ENCODE measurements at places on chromosomes 6 and 20.

GRCh38 chr20:34142121-34142520, 30.1 kb upstream of the EIF2S2 start:
- no peak for DNase-seq

DNA sequence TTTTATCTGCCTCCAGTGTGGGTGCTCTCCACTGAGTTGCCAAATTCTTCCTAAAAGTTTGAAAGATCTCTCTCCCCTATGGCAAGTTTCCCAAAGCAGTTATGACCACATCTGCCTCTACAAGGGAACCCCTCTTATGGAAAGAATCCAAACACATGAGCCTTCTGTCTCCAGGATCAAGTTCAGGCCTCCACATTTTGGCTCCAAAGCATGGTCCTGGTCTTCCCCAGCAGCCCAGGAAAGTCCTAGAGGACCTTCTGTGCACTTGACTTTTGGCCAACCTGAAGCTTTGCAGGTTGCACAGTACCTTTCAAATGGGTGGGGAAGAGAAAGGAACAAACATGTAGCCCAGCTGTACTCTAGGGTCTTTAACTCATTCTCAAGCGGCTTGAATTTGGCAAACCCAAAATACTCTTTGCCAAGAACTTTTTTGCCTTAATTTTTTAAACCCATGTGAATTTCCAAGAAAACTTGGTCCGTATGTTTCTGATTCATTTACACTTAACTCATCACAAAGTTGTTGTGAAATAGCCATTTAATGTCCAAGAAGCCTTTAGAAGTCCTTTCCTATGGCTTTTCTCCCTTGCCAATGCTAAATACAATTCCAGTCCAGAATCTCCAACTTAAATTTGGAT, 240.1 kb upstream of the TBX18 start:
- no peak for DNase-seq

DNA sequence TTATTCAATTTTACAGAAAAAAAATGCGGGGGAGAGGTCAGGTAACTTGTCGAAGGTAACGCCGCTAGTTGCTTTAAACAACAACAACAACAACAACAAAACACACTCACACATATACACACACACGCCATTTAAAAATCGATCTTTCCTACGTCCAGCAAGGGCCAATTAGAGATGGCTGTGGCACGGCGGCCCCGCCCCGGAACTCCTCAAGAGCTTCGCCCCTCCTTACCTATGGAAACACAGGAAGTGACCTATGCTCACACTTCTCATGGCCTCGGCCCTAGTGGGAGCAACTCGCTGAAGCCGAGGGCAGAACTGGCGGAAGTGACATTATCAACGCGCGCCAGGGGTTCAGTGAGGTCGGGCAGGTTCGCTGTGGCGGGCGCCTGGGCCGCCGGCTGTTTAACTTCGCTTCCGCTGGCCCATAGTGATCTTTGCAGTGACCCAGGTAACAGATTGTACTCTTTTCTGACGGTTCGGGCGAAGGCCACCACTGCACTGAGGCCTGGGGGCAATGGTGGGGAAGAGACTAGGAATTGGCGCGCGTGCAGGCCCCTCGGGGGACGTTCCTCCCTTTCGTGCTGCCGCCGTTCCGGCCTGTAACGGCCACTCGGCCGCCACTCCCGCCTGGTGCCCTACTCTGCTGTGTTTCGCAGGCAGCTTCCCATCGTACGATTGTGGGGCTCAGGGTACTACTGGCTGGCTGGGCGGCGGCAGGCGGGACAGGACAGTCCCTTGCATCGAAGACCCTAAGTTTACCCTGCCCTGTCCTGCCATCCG, at the start of gene TBP:
TSS of gene TBP (plus strand) at position 357 of the 783 bp plus-strand sequence. CDS start 2,661 bp downstream, outside the sequence.
- peak; percentile 99 for DNase-seq

DNA sequence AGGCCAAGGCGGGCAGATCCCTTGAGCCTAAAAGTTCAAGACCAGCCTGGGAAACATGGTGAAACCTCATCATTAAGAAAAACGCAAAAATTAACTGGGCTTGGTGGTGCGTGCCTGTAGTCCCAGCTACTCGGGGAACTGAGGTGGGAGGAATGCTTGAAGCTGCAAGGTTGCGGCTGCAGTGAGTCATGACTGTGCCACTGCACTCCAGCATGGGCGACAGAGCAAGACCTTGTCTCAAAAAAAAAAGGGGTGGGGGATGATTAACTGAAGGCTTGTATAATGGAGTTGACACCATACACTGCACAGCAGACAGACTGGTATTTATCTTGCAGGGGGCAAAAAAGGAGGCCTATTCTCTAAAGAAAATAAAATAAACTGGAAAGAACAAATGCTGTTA, 27.7 kb downstream of the SRPK1 start:
- DNase-seq = peak; percentile 38

DNA sequence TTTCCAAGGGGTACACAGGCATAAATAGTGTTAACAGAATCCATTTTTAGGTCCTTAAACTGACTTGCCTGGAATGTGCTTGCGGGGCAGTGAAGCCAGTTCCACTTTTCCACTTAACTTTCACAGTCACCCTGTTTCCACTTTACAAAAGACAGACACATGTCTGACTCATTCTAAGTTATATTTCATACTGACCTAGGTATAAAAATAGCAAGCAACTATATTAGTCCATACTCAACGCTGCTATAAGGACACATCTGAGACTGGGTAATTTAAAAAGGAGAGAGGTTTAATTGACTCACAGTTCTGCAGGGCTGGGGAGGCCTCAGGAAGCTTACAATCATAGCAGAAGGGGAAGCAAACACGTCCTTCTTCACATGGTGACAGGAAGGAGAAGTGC, 88.2 kb downstream of the MTFR2 start:
- no peak for DNase-seq

DNA sequence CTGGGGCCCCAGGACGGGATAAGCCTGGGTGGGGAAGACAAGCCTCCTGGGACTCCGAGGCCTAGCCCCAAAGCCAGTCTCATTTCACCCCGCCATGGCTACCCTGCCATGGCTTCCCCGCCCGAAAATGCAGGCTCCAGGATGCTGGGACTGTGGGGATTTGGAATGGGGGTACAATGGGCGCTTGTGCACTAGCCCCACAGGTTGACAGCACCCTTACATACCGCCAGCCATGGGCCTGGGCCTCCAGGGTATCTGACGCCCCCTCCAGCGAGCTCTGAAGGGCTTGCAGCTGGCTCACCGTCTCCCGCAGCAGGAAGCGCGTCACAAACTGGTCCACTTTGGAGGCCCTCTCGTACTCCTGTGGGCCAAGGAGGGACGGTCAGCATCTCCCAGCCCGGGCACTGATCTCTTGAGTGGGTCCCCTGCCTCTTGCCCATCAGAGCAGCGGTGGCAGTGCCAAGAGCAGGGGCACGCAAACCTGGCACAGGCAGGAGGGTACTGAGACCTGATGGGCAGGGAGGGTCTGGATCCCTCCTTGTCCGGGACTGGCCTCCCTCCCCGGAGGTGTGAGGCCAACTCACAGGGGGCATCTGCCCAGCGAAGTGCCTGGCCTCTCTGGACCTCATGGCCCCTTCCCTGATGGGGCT, 2.0 kb upstream of the C20orf144 start:
- no peak for DNase-seq

All from NB4 (cell line).